GM04504 (cell line): ENCODE measurements at places on chromosomes 12 and 14.

GRCh38 chr12:12755923-12756322 lies 29.5 kb upstream of the APOLD1 start:
- no peak for DNase-seq

DNA sequence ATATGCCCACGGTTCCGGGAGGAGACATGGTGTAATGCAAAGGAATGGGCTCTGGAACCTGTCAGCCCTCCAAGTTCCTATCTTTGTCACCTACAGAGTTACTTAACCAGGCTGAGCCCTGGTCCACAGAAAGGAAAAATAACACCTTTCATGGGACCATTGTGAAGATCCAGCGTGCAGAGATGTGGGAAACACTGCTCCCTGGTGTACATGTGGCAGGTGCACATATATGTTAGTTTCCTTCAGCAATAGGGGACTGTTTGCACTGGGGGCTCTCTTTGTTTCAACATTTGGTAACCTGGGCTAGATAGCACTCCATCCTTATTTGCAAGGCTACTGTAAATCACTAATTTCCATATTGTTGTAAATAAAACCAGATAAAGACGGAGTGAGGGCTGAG lies 72.3 kb downstream of the ANO2 start:
- peak; percentile 6 for DNase-seq

- no peak for DNase-seq
Measured at GRCh38 chr14:77120771-77121743, 20.5 kb downstream of the ZDHHC22 start.

GRCh38 chr14:57847096-57847495 lies 18.8 kb downstream of the SLC35F4 start:
- peak; percentile 52 for DNase-seq

- DNase-seq: no peak
Measured at GRCh38 chr14:90839889-90840266, 23.6 kb upstream of the TTC7B start.

- no peak for DNase-seq
Measured at GRCh38 chr12:26238341-26239121, 43.2 kb downstream of the SSPN start.
